ENCODE measurements at places on chromosomes 2 and 18.
A peak's percentile ranks its signal among the peaks of the same experiment; 100 is the strongest.

- H3K27ac ChIP-seq = no peak overlapping the region
- H3K4me3 ChIP-seq = no peak overlapping the region
- H3K27me3 ChIP-seq = no peaks in the 10 kb centered on the region
- no peaks in the 10 kb centered on the region for H3K36me3 ChIP-seq
Measured at GRCh38 chr18:49023271-49023937, 72.6 kb upstream of the SMAD7 start.

- H3K27me3 ChIP-seq = no peaks in the 10 kb centered on the region
- no peaks in the 10 kb centered on the region for H3K4me1 ChIP-seq
- H3K36me3 ChIP-seq = peaks cover 8% of the 10 kb centered on the region
- H3K4me3 ChIP-seq = peak overlapping the region; percentile 98
- DNase-seq = no peak
Measured at GRCh38 chr2:47907039-47907781, 912 bp upstream of the FBXO11 start.

DNA sequence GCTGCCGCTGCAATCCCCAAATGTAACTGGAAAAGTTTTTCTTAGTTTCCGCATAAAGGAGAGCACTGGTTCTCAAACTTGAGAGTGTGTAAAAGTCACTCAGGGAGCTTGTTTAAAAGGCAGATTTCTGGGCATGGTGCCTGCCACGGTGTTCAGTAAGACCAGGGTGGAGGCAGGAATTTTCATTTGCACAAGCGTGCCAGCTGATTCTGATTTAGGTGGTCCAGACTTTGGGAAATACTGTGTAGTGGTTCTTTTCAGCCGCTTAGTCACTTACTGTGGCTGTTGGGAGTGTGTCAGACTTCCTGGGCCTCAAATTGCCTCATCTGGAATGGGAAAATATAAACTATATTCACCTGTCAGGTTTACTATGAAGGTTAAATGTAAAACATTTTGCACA, 788 bp downstream of the ARMC9 start:
- no peaks in the 10 kb centered on the region for H3K27me3 ChIP-seq
- peak overlapping the region; percentile 45 for H3K27ac ChIP-seq
- no peaks in the 10 kb centered on the region for H3K36me3 ChIP-seq

- no peaks in the 10 kb centered on the region for H3K4me1 ChIP-seq
- H3K27ac ChIP-seq = no peak overlapping the region
- H3K27me3 ChIP-seq = no peaks in the 10 kb centered on the region
- DNase-seq = no peak
- H3K36me3 ChIP-seq = no peaks in the 10 kb centered on the region
Measured at GRCh38 chr18:61754039-61754583, 138.7 kb downstream of the RNF152 start.

DNA sequence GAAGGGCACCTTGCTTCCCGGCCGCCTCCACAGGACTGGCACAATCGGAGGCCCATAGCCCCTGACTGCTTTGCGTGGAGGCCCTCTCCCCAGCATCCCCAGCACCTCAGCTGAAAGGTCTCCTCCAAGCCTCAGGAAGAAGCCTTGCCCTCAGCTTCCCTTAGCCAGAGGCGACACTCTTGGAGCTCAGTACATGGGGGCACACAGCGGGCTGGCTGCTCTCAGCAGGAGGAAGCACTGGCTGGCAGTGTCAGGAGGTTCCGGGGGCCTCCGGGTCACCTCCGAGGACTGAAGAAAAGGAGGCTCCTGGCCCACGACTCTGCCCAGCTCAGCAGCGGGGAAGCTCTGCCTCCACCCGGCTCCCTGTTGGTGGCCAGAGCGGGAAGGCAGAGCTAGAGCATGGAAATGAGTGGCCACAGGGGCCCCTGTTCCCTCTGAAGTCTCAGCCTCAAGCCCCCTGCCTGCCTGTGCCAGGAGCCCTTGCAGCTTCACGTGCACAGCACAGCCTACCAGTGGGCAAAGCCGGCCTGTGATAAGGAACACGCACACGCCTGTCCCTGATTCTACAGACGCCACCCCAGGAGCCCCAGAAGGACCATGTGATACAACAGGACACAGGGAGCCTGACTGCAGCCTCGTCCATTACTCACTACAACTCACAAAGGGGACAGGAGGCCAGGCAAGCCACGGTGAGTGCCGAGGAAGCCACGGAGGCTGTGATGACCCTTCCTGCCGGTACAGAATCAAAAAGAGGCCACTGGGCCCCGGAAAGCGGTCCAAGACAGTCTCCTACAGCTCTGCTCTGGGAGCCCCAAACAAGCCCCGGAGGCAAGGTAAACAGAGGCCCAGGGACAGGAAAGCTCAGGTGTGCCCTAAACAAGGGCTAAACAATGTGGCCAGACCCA, 15.5 kb downstream of the HDAC4 start:
- DNase-seq = no peak
- H3K27ac ChIP-seq = no peak overlapping the region
- no peaks in the 10 kb centered on the region for H3K36me3 ChIP-seq
- H3K4me1 ChIP-seq = no peaks in the 10 kb centered on the region

- no peaks in the 10 kb centered on the region for H3K4me1 ChIP-seq
- H3K4me3 ChIP-seq = no peak overlapping the region
- H3K27ac ChIP-seq = no peak overlapping the region
- no peaks in the 10 kb centered on the region for H3K36me3 ChIP-seq
Measured at GRCh38 chr2:175401956-175402469, 220.5 kb upstream of the ATP5MC3 start.
